Cortex of kidney (tissue), 1 donor: ENCODE measurements at places on chromosomes 2 and 18.
A peak's percentile ranks its signal among the peaks of the same experiment; 100 is the strongest.

DNA sequence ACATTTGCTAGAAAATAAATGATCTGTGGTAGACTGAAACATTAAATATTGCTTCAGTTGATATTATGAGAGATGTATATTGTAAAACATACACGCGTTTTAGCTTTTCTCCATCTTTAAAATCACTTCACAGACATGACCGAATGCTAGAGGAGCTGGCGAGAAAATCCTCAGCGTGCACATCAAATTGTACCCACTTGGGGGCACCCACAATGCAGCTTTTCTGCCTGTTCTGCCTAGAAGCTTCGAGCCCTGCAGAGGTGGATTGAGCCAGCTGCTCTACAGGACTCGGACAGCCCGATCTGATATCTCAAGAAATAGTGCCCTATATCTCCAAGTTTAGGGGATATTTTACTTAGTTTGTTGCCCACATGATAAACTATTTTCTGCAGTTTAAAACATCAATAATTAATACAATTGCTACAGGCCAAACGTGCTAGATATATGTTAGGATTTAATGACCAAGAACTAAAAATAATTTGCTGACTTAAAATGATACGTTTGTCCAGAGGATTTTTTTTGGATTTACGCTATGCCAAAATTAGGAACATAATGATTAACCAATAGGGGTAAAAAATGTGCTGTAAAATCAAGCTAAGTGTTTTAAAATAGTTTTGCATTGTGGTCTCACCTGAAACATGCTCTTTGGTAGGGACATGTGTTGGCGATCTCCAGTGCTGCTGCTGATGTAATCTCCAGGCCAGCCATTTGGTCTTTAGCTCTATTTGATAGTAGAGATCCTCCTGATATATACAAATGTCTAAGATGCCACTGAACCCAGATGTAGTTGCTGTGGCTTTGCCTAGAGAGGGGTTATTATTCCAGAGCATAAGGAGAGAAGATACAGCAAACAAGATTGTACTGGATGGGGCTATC lies 22.3 kb upstream of the ATP5MC3 start:
- peak; percentile 5 for DNase-seq

DNA sequence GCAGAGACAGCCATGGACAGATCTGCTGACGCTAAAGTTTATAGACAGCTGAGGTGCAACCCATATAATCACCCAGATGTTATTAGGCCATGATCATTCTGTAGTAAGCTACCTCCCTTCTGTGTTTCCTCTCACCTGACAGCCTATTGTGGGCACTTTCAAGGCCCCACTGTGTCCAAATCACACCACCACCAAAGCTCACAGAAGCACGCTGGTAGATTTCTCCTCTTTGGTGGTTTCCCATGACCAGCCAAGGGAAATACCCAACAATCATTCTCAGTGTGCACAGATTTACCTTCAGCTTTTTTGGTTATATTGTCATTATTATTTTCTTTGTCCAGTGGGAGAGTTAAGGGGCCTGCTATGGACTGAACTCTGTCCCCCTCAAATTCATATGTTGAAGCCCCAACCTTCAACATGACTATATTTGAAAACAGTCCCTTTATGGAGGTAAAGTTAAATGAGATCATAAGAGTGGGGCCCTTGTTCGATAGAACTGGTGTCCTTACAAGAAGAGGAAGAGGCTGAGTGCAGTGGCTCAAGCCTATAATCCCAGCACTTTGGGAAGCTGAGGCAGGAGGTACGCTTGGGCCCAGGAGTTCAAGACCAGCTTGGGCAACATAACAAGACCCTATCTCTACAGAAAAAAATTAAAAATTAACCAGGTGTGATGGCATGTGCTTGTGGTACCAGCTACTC lies 74.0 kb upstream of the MSH6 start:
- DNase-seq, result no peak

GRCh38 chr2:207165121-207166038 lies at the start of gene KLF7:
Gene KLF7 (minus strand): TSS chr2:207165948. CDS start chr2:207165568, 380 bp downstream.
- DNase-seq, result no peak

- DNase-seq, result no peak
Measured at GRCh38 chr2:67616749-67617148, 219.6 kb downstream of the ETAA1 start.

DNA sequence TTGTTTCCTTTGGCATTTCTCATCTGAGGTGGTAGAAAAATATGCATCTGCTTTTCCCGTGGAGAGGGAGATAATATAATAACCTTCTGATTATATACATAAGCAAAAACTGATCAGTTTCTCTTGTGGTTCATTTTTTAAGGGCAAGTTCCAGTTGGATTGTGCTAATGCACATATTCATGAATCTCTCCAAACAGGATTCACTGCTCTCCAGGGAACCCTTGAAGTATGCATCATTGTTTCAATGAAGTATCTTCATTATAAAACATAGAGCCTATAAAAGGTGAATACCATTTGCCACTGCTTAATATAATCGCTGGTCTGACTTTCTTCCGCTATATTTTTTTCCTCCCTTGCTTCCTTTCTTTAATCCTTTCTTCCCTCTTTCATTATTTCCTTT lies 384.7 kb downstream of the FIGN start:
- DNase-seq, result no peak

- no peak for DNase-seq
Measured at GRCh38 chr2:123200035-123200434, 825.1 kb upstream of the CNTNAP5 start.

- no peak for DNase-seq
Measured at GRCh38 chr2:208297961-208298360, 31.9 kb downstream of the PIKFYVE start.

DNA sequence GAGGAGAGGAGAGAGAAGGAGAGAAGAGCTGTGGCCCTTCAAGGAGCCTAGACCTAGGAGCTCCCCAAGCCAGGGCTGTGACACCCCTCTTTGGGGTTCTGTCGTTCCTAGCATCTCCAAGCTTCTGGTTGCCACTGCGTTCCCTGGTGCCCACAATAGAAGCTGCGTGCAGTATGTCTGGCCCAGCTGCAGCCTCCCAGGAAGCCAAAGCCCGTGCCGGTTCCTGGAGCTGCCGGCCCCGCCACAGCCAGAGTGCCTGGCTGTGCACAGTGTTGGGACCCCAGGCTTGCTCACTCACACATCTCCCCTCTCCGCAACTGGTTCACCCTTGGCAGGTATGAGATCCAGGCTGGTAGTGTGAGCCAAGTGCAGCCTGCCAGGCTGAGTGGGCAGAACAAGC lies 367.7 kb upstream of the MC4R start:
- no peak for DNase-seq

DNA sequence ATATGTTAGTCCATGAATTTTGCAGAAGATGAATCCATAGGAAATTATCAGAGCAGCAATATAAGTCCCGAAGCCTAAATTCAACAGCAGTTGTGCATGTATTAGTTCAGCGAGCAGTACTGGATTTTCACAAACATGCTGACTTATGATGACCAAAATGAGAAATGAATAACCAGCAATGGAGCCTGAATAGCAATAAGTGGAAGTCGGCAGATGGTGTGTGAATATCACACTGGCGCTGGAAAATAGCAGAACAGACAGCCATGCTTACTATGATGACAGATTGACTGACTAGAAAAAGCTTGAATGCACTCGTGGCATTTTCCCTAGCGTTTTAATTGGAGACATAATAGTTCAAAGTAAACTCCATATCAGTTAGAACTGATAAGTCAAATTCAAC lies 1114.5 kb downstream of the DSC3 start:
- DNase-seq, result no peak

DNA sequence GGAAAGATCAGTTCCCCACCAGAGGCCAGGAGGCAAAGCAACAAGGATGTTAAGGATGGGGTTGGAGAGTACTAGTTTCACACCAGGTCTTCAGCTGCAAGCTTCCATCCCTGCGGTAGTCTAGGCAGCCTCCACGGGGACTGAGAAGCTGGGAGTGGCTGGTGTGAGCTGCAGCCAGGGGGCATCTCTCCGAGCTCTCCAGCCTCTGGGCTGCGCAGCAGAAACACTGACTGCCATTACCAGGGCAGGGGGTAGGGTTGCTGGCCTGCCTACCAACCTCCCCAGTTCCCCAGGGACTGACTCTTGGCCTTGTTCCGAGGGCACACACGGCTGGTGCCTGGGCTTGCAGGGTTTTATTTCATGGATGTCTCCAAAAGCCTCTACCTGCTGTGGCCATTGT lies 15.9 kb downstream of the GATA6 start:
- DNase-seq, result no peak

- no peak for DNase-seq
Measured at GRCh38 chr2:96245609-96246390, 20.0 kb downstream of the TMEM127 start.

DNA sequence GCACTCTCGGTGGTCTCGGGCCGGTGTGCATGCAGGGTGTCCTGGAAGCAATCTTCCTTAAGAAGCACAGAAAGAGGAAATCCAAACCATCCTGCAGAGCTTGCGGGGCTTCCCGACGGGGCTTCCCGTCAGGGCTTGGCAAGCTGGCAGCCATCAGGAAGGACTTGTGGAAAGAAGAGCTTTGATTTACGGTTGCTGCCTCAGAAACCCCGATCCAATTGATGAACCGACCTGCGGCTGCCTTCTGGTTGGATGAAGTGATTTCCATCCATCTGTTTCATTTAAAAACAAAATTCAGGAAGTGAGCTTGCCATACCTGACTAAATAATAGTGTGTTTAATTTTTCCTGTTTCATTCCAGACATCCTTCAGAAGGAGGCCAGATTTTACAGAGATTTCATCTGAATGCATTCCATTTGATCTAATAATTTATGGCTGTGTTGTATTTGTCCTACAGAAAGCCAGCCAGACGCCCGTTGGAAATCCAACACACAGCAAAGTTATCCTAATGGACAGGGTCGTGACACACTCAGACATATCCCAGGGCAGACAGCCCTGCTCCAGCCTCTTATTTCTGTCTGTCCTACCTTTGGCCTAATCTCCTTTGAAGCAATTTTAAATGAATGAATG lies 141.3 kb downstream of the SEPTIN10 start:
- no peak for DNase-seq

DNA sequence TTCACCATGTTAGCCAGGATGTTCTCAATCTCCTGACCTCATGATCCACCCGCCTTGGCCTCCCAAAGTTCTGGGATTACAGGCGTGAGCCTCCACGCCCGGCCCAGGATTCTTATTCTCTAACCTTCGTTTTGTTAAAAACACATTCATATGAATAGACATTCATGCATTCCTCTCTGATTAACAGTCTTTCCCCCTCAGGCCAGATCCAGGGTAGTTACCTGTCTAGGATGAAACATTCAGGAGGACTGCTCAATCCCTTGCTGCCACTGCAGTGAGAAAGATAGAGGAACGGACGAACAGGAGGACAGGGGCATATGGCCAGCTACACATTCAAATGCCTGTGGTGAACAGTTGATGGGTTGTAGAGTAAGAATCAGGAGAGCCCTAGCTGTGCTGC lies 39.6 kb upstream of the EPC2 start:
- no peak for DNase-seq

DNA sequence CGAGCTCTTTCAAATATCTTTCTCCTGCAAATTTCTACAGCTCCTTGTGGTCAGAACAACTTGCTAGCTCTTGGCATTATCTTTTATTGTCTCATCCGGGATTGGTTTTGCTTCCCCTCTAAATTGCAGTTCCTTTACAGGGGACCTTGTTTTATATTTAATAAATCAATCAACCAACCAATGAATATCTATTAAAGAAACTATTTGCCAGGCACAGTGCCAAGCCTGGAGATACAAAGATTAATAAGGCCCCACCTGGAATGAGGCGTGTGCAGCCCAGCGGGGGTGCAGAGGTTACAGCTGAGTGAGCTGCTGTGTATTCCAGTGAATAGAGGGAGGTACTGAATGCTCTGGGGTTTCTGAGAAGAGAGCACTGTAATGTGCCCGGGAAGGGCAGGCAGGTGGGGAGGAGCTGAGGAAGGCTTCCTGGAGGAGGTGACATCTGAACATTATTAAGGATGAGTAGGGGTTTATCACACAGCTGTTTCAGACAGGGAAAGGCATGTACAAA lies 51.8 kb downstream of the LIPG start:
- DNase-seq, result no peak

- DNase-seq, result no peak
Measured at GRCh38 chr2:45930396-45930792, 278.9 kb downstream of the PRKCE start.

- no peak for DNase-seq
Measured at GRCh38 chr2:205589479-205589878, 92.8 kb upstream of the NRP2 start.

- DNase-seq, result no peak
Measured at GRCh38 chr2:180695586-180696401, 284.6 kb upstream of the UBE2E3 start.
